ENCODE measurements at places on chromosomes 16 and 17.

DNA sequence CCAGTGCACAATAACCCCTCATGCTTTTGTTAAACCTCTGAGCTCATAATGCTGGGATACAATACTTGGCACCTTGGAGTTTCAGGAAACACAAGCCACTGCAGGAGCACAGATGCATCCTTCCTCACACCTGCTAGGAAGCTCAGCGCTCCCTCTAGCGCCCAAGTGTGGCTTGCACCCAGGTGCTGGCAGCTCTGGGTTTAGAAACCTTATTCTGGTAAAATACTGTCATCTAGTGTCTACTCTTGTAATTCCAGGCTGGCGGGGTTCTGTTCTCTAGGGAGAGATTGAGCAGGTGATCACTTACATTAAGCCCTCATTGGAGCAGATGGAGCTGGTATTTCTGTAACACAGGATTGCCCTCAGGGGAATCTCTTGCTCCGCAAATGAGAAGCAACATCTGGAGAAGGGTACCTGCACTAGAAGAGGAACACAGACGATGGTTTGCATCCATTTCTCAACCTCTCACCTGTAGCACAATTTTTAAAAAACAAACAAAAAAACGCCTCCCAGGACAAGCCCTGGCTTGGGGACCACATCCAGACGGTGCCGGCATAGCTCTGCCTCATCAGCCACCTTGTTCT lies 1.5 kb downstream of the CCL1 start:
- DNase-seq: peak; percentile 89

- peak; percentile 92 for DNase-seq
Observed at GRCh38 chr17:75749545-75750389, 15.2 kb downstream of the GALK1 start.

DNA sequence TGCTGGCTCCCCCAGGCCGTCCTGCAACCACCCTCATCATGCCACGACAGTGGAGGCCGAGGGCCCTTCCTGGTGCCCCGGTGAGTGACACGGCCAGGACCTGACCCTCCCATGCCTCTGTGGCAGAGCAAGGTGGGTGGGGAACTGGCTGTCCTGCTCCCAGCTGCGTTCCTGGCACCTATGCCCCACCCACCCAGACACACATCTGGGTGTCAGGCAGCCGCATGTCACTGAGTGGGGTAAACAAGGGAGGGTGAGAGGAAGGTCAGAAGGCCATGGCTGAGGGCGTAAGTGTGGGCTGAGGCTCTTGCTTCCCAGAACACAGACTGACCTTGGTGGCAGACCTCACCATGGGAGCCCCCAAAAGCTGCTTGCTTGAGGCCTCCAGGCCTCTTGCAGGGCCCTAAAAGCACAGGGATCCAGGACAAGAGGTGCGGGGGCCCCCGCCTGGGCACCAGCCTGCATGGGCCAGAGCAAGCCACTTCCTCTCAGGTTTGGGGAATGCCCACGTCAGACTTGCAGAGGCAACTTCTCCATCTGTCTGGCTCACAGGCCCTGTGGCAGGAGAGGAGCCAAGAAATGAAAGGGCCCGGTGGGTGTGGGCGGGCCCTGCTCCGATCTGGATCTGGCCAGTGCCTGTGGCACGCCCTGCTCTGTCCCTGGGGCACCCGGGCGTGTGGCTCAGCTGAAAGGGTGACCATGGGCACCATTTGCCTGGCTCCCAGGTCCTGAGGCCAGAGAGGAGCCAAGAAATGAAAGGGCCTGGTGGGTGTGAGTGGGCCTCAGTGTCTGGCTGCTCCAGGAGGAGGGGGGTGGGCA lies 3.9 kb upstream of the CCDC57 start:
- peak; percentile 66 for DNase-seq

- no peak for DNase-seq
Observed at GRCh38 chr16:85445064-85445778, 167.9 kb upstream of the GSE1 start.

DNA sequence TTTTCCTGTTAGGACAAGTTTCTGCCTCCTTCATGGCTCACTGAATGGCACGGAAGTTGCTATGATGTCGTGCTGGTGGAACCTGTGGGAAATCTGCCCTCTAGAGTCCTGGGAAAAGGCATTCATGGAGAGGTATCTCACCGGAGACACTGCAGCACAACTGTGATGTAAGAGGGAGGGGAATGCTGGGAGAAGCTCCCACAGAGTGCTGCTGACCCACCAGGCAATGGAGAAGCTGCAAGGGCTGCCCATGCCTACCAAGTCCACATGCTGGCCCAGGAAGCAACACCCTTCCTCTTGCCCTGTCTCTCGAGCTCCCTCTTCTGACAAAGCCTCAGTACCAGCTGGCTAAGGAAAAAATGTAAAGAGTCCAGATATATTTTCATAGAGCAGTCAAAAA lies 45.2 kb upstream of the SLC5A11 start:
- DNase-seq: no peak

DNA sequence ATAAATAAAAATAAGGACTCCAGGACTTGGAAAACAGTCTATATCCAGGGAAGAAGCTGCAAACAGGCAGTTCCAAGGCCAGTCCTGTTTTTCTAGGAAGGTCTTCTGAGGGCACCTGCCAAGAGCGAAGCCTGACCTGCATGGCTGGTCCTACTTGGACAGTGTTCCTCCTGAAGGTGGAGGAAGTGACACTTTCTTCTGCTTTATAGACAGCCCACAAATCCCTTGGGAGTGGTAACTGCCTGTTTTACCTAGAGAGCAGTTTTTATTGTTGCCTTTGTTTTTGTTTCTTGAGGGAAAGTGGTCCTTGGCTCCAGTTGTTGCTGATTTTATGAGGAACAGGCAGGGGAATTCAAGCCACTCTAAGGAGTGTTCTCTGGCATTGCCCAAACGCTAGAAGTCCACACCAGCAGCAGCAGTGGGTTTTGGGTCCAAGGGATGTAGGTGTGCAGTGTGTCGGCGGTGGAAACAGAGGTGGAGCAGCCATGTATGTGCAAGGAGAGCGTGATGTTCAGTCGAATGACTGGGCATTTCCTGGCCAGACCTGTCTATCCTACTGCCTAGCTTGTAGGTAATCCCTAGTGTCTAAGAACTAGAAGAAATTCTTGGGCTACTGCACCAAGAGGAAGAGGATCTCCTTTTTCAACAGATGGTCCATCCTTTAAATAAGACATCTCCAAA lies 35.3 kb downstream of the LDHD start:
- DNase-seq: no peak

GRCh38 chr17:42613699-42614295 lies 4.3 kb downstream of the TUBG1 start:
- DNase-seq: no peak

GRCh38 chr16:66199189-66199588 lies 167.3 kb upstream of the CDH5 start:
- no peak for DNase-seq

All from activated naive CD4-positive, alpha-beta T cell treated with anti-CD3 and anti-CD28 coated beads for 36 hours (primary cell).